Activated naive CD4-positive, alpha-beta T cell (primary cell): ENCODE measurements at places on chromosomes 16 and 17.

GRCh38 chr17:74147056-74147835, 56.2 kb upstream of the RPL38 start:
- no peak for DNase-seq

DNA sequence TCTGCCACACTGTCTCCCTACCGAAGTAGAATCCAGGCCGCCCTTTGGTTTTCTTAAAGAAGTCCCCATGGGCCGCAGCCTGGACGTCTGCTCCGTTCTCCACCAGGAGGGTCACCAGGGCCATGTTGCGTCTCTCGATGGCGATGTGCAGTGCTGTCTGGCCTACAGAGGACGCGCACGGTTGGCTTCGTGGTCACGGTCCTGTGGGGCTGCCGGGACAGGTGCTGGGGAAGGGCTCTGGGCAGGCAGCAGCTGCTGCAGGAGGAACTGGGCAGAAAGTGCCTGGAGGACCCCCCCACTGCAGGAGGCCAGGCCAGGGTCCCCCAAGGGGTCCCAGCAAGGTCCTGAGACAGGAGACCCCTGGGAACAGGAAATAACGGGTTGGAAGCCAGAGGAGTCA, 19.0 kb downstream of the TRPV1 start:
- no peak for DNase-seq

DNA sequence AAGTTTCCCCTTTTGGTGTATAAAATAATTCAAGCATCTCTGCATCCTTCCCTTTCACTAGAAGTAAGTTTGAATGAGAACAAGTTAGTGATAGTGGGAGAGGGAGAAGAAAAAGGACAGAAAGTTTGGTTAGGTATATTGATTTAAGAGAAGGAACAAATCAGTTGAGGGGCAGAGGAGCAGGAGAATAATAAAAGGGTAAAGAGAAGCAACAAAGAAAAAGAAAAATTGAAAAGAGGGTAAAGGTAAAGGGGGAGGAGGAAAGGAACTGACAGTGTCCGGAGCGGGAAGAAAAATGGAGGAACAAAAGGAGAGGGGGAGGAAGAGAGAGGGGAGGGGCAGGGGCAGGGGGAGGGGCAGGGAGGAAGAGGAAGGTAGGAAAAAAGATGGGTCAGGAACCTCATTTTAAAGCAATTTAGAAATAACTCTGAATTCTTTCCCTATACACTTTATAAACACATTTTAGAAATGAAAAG, 6.3 kb upstream of the IGF2BP1 start:
- no peak for DNase-seq

GRCh38 chr17:32103476-32104113, 38.7 kb upstream of the RHOT1 start:
- no peak for DNase-seq

DNA sequence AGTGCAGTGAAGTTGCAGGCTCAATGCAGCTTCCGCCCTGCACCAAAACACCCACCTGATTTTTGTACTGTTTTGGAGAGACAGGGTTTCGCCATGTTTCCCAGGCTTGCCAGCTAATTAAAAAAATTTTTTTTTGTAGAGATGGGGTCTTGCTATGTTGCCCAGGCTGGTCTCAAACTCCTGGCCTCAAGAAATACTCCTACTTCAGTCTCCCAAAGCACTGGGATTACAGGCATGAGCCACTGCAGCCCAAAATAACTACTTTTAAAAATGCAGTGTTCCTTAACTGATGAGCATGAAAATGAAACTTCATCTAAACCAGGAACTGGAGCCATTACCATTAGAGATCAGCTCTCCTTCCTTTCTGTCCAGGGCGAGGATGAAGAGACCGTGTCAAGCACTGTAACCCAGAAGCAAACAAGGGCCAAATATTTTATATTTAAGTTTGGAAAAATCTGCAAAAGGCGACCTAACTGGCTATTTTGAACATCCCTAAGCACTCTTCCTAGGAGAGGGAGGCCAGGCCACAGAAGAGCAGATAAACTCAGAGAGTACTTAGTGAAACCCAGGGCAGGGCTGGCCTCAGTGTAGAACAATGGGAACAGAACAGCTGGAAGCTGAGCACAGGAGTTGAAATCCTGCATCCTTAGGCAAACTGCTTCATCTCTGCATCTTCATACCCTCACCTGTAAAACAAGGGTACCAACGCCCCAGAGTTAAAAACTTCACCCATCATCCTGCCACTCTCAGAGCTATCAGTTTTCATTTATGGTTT, 24.0 kb downstream of the CREBBP start:
- no peak for DNase-seq

GRCh38 chr16:24996301-24996700, 18.9 kb downstream of the ARHGAP17 start:
- no peak for DNase-seq

- no peak for DNase-seq
Measured at GRCh38 chr17:15237106-15237425, 28.1 kb downstream of the PMP22 start.

- no peak for DNase-seq
Measured at GRCh38 chr17:33240362-33240761, 52.7 kb downstream of the ASIC2 start.

DNA sequence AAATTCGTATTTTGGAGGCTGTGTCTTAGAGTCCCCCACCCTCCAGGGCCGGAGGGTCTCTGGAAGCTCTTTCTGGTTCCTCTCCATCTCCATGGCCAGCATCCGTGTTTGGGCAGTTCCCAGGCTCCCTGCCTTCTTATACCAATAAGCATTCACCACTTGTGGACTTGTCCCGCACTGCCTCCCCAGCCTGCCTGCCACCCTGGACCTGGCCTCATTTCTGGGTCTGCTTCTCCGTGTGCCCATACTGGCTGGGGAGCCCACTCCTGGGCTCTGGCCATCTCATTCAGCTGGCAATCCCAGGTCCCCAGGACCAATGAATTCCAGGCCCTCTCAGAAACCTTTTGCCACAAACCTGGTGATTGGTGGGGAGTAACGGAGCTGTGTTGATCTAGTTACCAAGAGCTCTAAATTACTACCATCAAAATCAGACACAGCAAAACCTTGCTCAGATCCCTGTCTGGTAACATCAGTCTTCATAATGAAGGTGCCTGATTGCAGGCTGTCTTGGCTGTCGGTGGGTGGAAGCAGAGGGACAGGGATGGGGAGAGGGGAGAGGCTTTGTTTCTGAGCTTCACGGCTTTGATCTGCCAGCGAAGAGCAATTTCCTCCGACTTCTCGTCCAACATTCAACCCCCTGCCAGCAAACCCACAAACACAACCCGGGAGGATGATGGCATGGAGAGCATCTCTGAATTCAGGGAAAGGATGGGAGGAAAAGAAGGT, 27.7 kb upstream of the CRHR1 start:
- no peak for DNase-seq

- DNase-seq: no peak
Measured at GRCh38 chr16:1460602-1461138, 14.2 kb downstream of the CLCN7 start.

DNA sequence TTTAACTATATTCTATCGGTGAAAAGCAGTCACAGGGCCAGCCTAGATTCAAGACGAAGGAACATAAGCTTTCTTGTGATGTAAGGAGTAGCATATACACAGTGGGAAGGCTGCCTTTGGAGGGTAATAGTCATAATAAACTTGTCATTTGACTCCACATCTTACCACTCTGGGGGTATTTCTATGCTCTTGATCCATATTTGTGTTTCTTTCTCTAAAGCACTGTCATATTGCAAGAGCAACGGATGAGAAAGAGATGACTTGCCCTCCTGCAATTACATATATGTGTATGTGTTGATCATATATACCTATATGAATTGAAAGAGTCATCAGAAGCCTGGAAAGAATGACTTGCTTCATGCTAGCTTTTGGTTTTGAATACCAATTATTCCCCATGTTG, 225.4 kb upstream of the HS3ST3A1 start:
- DNase-seq: no peak

DNA sequence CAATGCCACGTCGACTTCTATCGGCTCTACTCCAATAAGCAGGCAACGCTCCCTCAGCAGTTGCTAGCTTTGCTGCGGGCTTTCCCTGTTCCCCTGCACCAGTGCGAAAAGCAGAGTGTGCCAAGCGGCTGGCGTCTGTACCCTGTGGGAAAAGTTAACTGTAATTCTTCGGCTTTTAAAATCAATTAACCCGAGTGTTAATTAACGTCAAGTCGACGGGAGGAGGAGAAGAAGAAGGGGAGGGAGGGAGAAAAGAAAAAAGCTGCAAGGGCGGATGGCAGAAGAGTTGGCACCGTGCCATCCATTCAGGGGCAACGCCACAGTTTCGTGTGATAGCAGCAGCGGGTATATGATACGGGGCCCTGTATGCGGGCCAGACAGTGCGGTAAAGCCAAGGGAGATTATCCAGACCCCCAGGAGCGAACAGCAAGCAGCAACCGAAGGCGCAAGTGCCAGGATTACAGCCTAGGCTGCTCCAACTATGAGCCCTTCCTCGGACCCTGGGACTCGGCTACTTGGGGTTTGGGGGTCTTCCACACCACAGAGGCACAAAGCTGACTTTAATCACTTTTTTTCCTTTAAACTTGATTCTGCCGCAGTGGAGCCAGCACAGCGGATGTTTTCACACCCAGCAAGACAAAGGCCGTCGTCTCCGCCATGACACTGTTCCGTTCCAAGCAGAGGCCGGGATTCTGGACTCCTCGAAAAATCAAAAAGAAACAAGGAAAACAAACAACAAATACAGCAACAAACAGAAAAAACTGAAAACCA, 253.8 kb upstream of the PMFBP1 start:
- DNase-seq: no peak

- no peak for DNase-seq
Measured at GRCh38 chr17:47279062-47279801, 25.6 kb downstream of the ITGB3 start.

DNA sequence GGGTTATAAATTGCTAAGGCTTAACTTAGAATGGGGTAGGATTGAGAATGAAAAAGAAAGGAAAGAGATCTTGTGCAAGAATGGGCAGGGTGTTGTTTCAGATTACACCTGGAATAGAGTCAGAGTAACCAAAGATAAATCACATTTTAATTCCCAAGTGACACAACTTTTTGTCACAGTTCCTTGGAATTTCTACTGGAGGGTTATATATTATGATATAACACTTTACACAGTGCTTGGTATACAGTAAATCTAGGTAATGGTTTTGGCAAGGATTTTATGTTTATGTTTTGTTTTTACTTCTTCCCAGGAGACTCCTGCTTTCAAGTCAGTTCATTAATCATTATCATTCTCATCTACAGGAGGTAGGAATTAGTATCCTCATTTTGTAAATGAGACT, 115.7 kb upstream of the KCNJ16 start:
- no peak for DNase-seq

- DNase-seq: no peak
Measured at GRCh38 chr16:23113185-23113584, 36.1 kb downstream of the USP31 start.

- DNase-seq: no peak
Measured at GRCh38 chr17:44840936-44841335, 6.7 kb upstream of the HIGD1B start.

DNA sequence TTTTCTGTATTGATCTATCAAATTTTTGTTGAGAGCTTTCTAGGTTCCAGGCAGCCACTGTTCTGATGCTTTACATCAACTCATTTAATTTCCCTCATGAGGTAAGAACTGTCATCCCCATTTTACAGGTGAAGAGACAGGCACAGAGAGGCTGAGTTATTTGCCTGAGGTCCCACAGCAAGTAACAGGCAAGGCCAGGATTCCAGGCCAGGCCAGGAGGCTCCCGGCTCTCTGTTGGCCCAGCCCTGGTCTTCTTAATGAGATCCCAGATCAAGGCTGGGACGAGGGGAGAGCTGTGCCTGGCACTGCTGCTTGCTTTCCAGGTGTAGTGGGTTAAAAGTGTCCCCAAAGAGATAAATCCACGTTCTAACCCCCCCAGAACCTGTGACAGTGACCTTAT, 22.4 kb upstream of the RMI2 start:
- no peak for DNase-seq
